SJSA1 (cell line): ENCODE measurements at places on chromosomes 5 and 9.

GRCh38 chr5:140044041-140044440 is 942 bp upstream of the NRG2 start:
- DNase-seq = no peak

DNA sequence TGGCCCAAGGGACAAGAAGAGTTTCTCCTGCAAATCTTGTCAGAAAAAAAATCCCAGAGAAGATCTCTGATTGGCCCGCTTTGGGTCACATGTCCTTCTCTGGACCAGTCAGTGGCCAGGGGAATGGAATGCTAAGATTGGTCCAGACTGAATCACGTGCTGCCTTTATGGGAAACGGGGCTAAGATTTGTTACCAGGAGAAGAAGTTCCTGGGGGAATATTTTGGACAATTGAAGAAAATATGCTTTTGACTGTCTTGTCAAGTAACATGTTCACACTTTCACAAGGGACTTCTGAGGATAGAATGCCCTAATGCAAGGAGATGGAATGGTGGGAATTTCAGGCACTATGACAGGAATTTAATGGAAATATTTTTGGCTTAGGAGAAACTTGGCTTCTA is 74.1 kb upstream of the SH3PXD2B start:
- DNase-seq = peak; percentile 34

DNA sequence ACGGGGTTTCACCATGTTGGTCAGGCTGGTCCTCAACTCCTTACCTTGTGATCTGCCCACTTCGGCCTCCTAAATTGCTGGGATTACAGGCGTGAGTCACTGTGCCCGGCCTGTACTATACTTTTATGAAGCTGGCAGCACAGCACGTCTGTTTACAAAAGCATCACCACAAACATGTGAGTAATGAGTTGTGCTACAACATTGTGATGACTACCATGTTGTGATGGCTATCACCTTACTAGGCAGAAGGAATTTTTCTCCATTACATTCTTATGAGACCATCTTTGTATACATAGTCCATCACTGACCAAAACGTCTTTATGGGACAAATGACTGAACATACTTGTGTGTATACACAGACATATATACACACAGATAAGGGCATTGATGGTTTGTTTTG is 1019.0 kb downstream of the CDH18 start:
- no peak for DNase-seq

DNA sequence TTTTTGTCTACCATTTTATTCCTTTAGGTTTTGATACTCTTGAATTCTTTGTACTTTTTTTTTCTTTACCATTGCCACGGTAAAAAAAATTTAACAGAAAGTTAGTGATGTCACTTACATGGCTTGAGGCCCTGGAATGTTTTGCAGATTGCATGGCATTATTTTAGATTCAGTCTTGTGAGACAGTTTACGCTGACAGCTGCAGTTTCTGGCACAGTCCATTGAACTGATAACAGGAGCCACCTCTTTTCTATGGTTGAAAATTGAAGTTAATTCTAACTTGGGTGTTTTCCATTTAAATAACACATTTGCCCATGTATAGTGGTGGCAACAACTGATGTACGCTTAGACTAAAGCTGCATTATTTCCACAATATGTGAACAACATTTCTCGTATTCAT is 1028.5 kb downstream of the CDH18 start:
- no peak for DNase-seq

- DNase-seq = no peak
Observed at GRCh38 chr5:136191304-136192014, 1.5 kb downstream of the SMIM32 start.

DNA sequence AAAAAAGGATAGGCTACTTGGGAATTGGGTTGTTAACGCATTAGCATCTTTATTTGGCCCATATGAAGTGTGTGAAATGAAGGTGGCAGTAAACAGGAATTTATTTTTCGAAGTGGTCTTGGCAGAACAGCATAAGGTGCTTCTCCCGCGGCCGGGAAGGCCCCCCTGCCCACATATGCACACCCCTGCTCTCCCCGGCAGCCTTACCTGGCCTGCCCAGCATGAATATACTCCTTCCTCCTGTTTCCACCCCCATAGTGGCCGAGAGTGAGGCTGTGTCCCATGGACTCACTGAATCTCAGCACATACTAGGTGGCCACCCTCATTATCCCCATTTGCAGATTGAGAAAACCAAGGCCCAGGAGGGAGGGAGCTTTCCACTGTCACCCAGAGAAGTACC is 54.0 kb upstream of the OLFM1 start:
- DNase-seq = no peak

- no peak for DNase-seq
Observed at GRCh38 chr5:20114526-20114925, 126.5 kb upstream of the CDH18 start.

DNA sequence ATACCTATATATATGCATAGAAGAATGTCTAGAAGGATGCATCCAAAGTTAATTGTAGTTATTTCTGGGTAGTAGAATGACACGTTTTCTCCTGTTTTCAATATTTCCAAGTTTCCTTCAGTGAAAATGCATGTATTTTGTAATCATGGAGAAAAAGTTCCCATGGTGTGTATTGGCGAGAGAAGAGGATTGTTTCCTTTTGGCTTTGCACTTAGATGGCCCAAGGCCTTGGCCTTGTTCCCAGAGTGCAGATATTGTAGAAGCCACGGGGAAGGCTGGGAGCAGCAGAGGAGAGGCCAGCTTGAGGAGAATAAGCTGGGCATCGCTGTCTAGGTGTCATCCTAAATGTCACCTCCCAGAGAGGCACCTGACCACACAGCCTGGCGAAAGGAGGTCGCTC is 44.0 kb downstream of the IRF1 start:
- DNase-seq = no peak
